ENCODE measurements at places on chromosomes 2 and 18.

GRCh38 chr2:141703501-141703900 is 427.3 kb downstream of the LRP1B start:
- DNase-seq = no peak

DNA sequence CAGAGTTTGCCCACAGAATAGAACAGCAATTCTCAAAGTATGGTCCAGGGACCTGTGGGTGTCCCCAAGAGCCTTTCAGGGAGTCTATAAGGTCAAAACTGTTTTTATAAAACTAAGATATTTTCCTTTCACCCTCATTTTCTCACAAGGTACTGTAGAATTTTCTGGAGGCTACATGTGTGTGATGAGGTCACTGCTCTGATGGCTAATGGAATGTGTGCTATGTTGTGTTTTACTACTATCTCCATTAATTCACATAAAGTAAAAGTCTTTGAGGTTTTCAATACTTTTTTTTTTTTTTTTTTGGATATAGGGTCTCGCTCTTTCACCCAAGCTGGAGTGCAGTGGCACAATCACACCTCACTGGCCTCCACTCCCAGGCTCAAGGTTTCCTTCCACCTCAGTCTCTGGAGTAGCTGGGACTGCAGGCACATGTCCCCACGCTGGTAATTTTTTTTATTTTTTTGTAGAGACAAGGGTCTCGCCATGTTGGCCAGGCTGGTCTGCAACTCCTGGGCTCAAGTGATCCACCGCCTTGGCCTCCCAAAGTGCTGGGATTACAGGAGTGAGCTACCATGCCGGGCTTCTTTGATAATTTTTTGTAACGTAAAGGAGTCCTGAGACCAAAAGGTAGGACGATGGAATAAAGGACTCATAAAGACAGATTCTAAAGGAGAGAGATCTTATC is 1.8 kb downstream of the TRABD2A start:
- no peak for DNase-seq

DNA sequence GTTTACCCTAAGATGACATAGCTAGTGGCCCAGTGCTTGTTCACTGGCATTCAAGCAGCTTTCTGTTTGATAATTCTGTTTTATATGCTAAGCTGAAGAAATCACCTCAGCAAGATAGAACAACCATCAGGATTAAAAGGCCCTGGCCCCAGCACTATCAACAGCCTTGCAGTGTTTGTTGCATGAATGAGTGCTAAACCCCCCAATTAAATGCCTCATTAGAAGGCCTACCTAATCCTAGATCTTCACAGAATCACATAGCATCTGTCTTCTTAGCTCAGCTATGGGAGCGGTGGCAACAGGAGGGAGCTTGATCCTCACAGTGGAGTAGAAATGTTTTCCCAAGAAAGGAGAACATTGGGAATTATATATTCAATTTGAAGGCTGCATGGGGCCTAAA is 194.1 kb upstream of the HNMT start:
- DNase-seq = no peak

DNA sequence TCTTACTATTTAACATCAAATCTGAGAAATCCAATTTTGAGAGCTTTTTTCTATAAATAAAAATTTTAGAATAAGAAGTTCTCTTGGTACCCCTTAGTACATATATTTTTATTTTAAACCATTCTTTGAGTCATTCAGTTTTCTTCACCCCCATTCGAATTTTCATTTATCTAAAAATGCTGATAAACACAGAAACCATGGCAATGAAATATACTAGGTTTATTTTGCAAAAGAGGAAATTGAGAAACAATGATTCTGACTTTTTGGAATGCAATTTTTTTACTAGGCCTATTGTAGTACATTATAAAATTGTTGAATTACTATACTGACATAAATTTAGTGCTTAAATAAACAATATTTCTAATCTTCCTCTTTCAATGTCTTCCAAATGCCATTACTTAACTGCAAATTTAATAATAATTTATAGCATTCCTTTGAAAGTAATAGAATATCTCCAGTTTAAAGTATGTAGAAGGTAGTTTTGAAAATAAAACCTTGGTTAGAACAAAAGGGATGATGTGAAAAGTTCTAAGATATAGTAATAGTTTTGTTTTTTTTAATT is 46.3 kb downstream of the TANK start:
- DNase-seq = no peak

GRCh38 chr18:55900380-55900779 is 312.4 kb upstream of the TCF4 start:
- DNase-seq = no peak

DNA sequence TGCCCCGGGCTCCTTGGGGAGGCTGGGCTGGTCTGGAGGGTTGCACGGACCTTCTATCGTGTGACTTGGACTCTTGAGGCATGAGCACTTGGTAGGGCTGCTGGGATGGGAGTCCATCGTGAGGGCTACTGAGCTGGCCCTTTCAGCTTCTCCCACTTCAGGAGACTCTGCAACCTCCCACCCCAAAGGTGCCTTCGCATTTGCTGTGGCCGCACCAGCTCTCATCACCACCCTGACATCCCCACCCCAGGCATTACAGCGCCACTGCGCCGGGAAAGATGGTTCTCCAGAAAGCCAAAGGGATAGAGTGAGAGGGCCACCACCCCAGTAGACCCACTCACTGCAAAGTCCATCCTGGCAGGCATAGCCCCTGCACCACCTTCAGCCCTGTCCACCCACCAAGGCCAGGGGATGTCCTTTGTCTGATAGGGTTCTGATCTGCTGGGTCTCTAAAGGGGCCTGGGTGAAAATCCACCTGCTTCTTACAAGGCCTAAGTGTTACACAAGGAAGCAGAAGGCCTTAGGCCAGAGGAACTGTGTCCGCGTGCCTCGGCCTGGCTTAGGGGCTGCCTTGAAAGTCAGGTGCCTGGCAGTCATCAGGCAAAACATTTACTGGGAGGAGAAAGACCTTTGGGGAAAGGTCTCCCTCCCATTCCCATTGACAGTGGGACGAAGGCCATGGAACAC is 5.1 kb downstream of the EHD3 start:
- no peak for DNase-seq

GRCh38 chr2:55093381-55093780 is 43.1 kb upstream of the RTN4 start:
- DNase-seq = no peak

GRCh38 chr2:382728-383022 is 94.8 kb upstream of the ALKAL2 start:
- DNase-seq = no peak

GRCh38 chr18:22558945-22559385 is 141.2 kb upstream of the CTAGE1 start:
- DNase-seq = no peak

DNA sequence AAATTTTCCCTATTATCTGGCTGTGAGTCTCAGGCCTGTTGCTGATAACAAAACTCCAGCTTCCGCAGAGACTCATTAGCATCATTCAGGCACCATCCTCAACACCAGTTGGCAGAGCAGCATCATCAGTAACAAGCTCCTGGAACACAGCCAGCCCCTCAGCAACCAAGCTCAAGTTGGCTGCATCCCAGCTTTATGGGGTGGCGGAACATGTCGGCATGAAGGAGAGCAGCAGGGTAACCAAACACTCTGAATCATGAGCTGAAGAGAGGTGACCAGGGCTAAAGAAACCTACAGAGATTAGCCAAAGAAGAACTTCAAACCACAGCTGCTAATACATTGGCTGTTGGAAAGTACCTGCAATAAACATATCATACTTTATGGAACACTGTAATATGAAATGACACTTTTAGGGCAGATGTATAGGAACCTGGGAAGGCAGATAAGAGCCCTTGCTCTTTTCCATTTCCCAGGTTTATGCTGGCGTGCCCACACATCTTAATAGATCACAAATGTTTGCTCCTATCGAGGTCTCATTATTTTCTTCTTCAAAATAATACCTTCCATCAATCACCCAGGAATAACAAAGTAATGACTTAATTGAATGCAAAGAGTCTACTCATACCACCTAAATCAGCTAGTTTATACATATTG is 63.8 kb downstream of the PDE11A start:
- no peak for DNase-seq

GRCh38 chr18:22504251-22505030 is 86.7 kb upstream of the CTAGE1 start:
- DNase-seq = no peak

DNA sequence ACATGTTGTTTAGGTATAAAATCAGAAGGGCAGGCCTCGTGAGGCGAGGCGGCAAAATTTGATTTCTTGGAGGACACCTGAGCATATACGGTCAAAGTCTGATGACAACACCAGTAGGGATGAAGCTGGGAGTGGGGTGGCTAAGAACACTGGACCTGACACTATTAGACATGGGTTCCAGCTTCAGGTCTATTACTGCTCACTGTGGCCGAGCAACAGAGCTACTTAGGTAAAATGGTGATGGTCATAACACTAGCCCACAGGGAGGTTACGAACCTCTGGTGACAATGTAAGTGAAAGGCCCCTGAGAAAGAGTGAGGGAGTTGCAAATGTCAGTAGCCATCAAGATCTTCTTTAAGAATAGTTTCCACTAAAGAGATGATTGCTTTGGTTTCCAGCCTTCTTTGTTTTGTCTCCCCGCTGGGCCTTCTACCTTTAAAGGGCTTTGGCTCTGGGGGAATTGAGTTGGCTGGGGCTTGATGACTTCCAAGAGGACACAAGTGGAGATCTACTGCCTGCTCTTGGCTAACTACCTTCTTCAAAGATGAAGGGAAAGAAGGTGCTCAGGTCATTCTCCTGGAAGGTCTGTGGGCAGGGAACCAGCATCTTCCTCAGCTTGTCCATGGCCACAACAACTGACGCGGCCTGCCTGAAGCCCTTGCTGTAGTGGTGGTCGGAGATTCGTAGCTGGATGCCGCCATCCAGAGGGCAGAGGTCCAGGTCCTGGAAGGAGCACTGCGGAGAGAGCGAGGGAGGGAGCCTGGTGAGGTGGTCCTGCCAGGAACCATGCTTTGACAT is 3.5 kb downstream of the IL1B start:
- no peak for DNase-seq

DNA sequence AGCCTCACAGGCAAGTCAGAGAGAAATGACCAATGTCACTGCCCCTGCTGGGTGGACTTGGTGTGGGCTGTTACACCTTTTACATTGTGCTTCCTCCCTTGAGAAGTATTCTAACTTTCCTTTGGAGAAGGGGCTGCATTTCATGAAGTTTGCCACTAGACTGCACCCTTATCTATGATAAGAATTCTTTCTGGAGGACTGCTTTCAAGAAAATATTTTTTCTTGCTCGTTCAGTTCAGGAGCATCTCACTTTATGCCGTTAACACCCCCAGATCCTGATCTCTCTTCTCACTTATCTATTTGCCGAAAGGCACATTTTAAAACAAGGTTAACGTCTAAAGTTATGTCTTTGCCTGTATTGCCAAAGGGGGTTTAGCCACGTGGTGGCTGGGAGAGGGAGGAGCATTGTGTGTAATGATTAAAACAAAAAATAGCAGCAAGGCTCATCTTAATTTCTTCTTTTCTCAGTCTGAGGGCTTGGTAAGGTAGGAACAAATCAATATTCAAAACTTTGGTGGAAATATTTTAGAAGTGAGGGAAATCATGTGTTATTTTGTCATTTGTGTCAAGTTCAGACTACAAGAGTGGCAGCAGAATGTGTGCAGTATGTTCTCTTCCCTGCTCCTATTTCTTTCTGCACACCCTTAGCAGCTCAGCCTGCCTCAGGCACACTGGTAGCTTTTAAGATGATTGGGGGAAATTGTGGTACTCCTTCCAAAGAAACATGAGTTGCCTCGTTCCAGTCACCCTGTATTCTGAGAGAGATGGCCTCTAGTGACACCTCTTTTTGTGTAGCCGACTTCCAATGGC is 1.6 kb upstream of the IGFBP5 start:
- no peak for DNase-seq
